GF-D8 (cell line): ENCODE measurements at places on chromosomes 1 and 21.

GRCh38 chr1:2556277-2556677, at the start of gene TNFRSF14:
Gene TNFRSF14, plus strand, starts transcription at chr1:2556371. Its CDS starts 294 bp downstream, at chr1:2556665.
- DNase-seq: no peak

GRCh38 chr1:9654051-9654833, 2.7 kb downstream of the PIK3CD start:
- DNase-seq: peak; percentile 89

GRCh38 chr1:6009120-6010040, 17.2 kb upstream of the NPHP4 start:
- DNase-seq: no peak

GRCh38 chr1:4970532-4970931, 316.1 kb downstream of the AJAP1 start:
- no peak for DNase-seq

- no peak for DNase-seq
Measured at GRCh38 chr1:178275553-178275952, 181.6 kb downstream of the RASAL2 start.

DNA sequence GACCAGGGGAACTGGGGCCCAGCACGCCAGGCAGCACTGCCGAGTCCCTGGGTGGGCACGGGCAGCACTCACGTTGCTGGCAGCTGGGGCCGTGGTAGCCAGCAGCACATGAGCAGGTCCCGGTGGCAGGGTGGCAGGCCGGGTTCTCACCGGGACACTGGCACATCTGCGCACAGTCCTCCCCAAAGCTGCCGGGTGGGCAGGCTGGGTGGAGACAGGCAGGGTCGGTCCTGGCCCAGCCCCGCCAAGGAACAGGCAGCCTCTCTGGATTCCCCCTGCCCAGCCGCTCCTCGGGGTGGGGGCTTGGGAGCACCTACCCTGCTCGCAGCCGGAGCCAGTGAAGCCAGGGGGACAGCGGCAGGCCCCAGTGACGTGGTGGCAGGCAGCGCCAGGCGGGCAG, 42.5 kb downstream of the ARHGEF16 start:
- no peak for DNase-seq

DNA sequence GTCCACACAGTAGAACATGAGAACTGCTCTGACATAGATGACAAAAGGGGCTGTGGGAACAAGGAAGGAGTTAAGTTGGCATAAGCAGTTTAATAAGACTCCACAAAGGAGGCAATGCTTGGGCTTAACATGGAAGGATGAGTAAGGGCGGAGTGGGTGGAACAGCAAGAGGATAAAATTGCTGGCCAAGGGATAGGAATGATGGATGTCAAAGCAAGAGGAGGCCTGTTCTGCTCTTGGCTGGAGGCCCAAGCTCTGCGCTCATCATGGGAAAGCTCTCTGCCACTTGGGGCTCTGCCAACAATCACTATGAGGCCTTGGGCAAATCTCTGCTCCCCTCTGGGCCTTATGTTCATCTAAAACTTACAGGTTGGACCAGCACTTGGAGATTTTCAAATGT, 98.3 kb upstream of the CAMK1G start:
- no peak for DNase-seq

- no peak for DNase-seq
Measured at GRCh38 chr1:11822091-11822490, 16.1 kb downstream of the CLCN6 start.

GRCh38 chr1:195899762-195900352, 708.4 kb downstream of the KCNT2 start:
- DNase-seq: no peak

DNA sequence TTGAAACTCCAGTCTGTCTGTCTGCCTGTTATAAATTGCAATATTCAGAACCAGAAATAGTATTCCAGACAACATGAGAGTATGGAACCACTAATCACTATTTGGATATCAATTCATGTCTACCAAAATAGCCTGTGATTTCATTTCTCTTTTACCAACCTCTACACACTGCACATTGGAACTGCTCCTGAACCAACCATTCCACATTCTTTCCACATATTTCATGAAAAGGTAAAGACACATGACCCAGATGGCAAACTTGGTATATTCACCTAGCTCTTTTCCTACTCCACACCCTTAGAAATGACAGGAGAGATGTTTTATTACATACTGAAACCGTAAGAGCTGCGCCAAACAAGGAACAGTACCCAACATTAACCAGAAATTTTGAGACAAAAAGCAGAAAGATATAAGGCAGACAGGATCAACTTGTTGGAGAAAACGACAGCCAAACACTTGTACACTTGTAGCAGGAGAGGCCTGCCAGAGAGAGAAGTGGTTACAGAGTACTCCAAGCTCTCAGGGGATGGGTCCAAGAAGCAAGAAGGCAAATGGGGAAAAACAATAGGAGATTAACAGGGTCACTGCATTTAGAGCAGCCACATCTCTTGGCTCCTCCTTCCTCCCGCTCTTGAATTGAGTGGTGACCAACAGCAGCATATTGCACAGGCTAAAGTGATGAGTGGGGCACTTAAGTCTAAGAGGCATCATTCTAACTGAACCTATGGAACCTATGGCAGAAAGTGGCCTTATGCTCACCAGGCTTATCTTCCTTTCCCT, 148.7 kb downstream of the SETD4 start:
- no peak for DNase-seq

- peak; percentile 97 for DNase-seq
Measured at GRCh38 chr1:179954493-179955286, at the start of gene CEP350. Gene CEP350, plus strand, starts transcription at chr1:179954810. Its CDS starts 31,372 bp downstream, at chr1:179986182.

DNA sequence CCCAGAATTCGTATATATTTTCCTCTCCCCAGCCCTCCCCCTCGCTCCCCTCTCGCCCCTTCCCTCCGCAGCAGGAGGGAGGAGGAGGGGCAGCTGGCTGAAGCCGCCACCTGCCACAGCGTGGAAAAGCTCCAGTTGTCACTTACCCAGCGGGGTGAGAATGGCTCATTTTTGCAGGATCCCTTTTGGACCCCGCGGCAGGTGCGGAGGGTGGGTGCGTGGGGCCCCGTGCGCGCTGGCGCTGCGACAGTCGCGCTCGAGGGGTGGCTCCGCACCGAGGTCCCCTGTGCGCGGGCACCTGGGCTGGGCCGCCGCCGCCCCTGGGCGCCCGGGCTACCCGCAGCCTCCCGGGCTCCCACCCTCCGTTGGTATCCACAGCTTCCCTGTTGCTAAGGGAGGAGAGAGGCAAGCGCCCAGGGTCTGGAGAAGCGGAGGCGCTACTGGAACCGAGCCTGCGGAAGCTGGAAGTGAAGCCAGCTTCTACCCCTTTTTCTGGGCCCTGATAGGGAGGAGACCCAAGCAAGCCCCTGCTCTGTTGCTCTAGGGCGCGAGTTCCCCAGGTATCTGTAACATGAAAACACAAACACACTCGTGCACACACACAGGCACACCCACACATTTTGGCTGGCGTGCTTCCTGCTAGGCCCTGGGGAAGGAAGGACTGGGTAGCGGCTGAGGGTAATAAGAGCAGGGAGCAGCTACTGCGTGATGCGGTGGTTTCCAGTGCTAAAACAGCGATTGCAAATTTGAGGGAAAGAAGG, at the start of gene ERICH3:
Gene ERICH3, minus strand, starts transcription at position 442 of the 761 bp plus-strand sequence. Its CDS starts 273 bp downstream, at position 169.
- DNase-seq: no peak

DNA sequence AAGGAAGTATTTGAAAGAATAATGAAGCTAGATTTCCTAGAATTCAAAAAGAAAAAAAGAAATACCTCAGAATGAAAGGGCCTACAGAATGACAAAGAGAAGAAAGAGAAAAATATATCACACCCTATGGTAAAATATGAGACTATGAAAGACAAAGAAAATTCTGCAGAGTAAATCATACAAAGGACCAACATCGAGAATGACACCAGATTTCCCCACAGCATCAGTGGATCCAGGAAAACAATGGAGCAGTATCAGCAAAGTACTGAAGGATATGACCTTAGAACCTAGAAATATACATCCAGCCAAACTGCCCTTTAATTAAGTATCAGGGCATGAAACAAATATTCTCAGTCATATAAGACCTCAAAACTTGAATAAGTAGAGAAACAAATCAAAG, 21.2 kb upstream of the IFNAR2 start:
- DNase-seq: no peak

DNA sequence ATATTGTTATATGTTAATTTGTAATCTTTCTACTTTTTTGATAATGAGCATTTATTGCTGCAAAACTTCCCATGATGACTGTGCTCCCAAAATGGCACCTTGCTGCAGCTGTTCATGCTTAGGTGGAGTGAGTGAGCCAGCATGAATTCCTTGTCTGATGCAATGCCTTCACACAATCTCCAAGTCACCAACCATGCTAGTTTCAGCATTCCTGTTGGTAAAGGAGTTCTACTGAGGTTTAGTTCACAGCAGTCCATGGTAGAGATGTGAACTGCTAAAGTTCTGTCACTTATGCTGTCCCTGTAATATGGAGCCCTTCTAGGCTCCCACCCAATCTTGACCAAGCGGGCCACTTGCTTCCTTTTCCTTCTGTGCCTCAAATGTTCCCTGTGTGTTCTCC, 26.2 kb upstream of the PRKACB start:
- no peak for DNase-seq

- no peak for DNase-seq
Measured at GRCh38 chr1:248759644-248760043, 4.1 kb upstream of the LYPD8 start.

- no peak for DNase-seq
Measured at GRCh38 chr21:29538115-29538514, 239.4 kb downstream of the BACH1 start.

DNA sequence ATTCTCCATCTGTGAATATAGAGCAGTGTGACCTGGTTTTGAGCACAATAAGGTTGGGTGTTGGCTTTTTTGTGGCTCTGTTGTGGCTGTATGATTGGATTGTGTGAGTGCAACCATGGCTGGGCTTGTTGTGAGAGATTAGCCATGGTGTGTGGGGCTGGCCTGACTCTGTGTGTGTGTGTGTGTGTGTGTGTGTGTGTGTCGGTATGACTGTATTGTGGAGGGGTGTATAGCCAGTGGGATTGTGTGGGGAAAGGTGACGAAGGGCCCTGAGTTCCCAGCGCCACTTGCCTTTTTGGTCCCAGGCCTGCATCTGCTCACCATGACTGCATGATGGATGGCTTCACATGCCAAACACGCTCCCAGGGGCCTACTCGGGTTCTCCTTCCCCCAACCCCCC, 5.9 kb upstream of the SLC6A9 start:
- no peak for DNase-seq

- DNase-seq: no peak
Measured at GRCh38 chr1:246136477-246136876, 370.6 kb downstream of the SMYD3 start.

DNA sequence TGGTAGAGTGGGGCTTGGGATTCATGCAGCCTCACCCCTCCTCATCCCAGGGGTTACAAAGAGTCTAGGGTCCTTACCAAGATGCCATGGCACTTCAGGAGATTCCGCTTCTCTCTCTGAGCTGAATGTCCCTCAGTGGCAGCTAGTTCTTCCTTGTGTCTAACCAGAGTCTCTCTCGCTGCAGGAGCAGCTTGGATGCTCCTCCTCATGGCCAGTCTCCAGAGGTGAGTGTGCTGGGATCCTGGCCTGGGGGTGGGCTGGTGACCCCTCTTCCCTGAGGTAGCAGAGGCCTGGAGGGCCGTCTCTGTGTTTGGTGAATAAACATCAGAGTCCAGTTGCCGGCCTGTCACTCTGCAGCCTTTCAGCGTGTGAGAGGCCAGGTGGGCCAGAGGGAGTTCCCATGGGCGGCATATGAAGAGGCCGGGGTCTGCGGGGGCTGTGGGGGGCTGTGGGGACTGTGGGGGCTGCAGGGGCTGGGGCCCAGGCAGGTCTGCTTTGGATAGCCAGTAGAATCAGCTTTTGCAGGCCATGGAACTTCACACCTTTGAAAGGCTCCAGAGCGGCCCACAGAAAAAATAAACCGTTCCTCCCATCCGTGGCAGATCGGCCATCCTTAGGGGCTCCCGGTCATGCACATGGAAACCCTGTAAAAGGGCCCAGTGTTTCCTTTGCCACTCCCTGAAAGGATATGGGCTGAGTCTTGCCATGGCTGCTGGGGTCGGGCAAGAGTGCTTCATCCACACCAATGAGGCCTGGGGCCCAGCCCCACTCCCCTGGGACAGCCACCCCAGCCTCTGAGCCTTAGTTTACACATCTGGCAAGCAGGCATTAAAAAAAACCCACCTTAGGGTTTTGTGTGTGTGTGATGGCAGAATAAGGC, 256.4 kb downstream of the FOXD2 start:
- DNase-seq: no peak

DNA sequence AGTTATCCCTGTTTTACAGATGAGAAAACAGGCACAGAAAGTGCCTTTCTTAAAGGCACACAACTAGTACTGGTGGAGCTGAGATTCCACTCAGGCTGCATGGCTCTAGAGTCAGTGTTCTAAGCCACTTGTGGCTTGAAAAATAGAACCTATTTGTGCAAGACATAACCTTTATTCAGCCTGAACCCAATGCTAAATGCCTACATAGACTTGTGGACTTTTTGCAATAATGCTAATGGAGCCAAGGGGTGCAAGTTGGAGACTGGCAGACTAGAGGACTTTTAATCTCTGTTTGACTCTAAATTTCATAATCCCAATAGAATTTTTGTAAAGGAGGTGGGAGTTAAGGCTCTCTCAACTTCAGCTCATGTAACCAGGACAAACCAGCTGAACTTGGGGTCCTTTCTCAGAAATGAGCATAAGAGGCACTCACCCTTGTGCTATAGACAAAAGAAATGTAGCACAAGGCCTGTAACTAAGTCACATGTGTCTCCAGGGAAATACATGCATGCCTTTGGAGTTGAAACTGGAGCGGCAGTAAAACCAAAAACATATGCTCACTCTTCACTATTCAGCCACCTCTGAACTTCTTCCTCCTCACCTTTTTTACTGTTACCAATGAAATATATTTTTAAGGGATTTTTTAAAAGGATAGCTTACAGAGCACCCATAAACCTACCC, 43.0 kb upstream of the AK4 start:
- no peak for DNase-seq

GRCh38 chr1:176174108-176174507, 33.0 kb downstream of the COP1 start:
- DNase-seq: no peak

DNA sequence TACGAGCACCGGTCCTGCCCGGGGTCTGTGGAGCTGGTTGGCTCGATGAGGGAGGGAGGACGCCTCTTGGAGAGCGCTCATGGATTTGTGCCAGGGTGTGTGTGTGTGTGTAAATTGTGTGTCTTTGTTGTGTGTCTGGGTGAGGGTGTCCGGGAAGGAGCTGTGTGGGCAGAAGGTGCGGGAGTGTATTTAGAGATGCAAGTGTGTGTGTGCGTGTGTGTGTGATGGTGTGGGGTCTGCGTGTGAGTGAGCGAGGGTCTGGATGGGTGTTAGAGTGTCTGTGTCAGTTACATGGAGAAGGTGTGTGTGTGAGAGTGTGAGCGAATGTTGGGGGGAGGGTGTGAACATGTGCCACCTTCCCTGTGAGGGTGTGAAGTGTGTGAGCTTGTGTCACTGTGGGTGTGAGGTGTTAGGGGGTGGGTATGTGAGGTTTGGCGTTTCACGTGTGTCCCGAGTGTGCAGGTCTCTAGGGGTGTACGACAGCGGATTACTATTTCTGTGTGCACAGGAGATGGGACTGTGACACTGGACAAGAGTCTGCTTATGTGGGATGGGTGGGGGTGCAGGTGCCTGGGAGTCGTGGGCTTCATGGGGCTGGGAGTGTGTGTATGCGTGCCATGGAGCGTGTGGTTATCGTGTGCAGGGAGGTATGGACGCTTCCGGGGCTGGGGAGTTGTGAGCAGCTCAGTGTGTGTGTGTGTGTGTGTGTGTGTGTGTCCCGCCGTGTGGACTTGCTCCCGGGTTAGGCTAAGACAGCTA, 880 bp downstream of the IGSF21 start:
- no peak for DNase-seq

GRCh38 chr1:56854521-56855099, at the start of gene C8A:
Gene C8A, plus strand, starts transcription at chr1:56854797. Its CDS starts 105 bp downstream, at chr1:56854902.
- no peak for DNase-seq
